ENCODE measurements at places on chromosomes 7 and 10. TPM values are rescaled to one million over a fixed set of nuclear protein-coding genes. Genes with fewer than 3 reads are reported as not detected.

- H3K27ac ChIP-seq = no peak overlapping the region
- peaks cover 14% of the 10 kb centered on the region for H3K27me3 ChIP-seq
- no peak overlapping the region for H3K4me3 ChIP-seq
- H3K4me1 ChIP-seq = peaks cover 12% of the 10 kb centered on the region
- H3K36me3 ChIP-seq = no peaks in the 10 kb centered on the region
These were observed 369.6 kb downstream of the KCNMA1 start for GRCh38 chr10:77267703-77268675.

DNA sequence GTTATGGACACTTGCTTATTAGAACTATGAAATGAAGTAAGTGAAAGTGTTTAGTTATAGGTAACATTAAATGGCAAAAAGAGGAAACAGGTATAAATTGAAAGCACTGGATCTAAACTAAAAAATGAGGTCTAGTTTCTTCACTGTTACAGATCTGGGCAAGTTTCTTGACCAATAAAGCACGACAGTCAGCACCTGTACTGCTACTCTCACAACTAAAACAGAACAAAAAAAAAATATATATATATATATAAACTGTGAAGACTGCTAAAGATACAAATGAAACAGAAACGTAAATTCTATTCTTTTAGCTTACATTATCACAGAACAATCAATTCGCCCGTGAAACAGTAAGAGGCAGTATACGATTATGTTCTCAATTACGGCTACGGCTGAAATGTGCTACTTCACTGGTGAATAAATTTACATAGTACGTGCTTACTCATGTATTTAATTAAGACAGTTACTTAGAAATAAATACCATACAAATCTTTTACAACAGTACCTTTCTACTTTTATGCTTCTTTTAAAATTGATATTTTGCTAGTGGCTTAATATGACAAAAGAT lies 4.2 kb downstream of the AHR start:
- DNase-seq = no peak
- H3K4me1 ChIP-seq = peaks cover 12% of the 10 kb centered on the region
- H3K4me3 ChIP-seq = peak overlapping the region; percentile 69
- no peak overlapping the region for H3K27ac ChIP-seq
- peaks cover 17% of the 10 kb centered on the region for H3K27me3 ChIP-seq
- H3K36me3 ChIP-seq = peaks cover 6% of the 10 kb centered on the region

DNA sequence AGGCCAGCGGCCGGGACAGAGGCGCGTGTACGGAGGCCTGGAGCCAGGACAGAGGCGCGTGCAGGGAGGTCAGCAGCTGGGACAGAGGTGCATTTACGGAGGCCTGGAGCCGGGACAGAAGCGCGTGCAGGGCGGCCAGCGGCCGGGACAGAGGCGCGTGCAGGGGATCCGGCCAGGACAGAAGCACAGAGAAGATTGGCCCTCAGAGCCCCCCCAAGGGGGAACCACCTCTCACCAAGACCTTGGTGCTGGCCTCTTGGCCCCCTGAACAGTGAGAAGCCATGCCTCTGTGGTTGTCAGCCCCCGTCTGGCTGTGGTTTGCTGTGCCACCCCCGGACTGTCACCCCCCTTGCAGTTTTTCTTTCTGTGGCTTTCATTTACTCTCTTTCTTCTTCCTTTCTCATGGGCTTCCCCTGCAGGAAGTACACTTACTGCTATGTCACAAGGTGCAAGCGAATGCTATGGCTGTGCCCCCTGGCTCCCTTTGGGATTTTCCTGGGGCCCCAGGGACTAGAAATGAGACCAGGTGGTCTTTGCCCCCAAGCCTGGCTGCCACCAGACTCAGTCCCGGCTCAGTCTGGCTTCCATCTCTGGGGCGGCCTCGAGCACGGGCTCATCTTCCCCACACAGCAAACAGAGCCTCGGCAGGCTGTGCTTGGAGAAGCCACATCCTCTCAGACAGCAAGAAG lies 41.1 kb downstream of the INSIG1 start:
- H3K27ac ChIP-seq = no peak overlapping the region
- no peak overlapping the region for H3K4me3 ChIP-seq
- H3K36me3 ChIP-seq = no peaks in the 10 kb centered on the region
- no peaks in the 10 kb centered on the region for H3K4me1 ChIP-seq

- peaks cover 23% of the 10 kb centered on the region for H3K27me3 ChIP-seq
- no peak overlapping the region for H3K4me3 ChIP-seq
- no peak overlapping the region for H3K27ac ChIP-seq
- no peak for DNase-seq
- peaks cover 14% of the 10 kb centered on the region for H3K4me1 ChIP-seq
These were observed 36.7 kb upstream of the SLC35B4 start for GRCh38 chr7:134353411-134353810.

- H3K36me3 ChIP-seq = peaks cover 4% of the 10 kb centered on the region
- peaks cover 25% of the 10 kb centered on the region for H3K27me3 ChIP-seq
- DNase-seq = no peak
- no peak overlapping the region for H3K27ac ChIP-seq
- H3K4me3 ChIP-seq = no peak overlapping the region
These were observed 917.0 kb downstream of the TYW1 start for GRCh38 chr7:67913604-67914003.

GRCh38 chr10:117502421-117503243 lies 39.9 kb upstream of the EMX2 start:
- H3K36me3 ChIP-seq = peaks cover 6% of the 10 kb centered on the region
- H3K4me3 ChIP-seq = peak overlapping the region; percentile 51
- peaks cover 46% of the 10 kb centered on the region for H3K4me1 ChIP-seq
- H3K27me3 ChIP-seq = peaks cover 5% of the 10 kb centered on the region
- peak overlapping the region; percentile 22 for H3K27ac ChIP-seq

DNA sequence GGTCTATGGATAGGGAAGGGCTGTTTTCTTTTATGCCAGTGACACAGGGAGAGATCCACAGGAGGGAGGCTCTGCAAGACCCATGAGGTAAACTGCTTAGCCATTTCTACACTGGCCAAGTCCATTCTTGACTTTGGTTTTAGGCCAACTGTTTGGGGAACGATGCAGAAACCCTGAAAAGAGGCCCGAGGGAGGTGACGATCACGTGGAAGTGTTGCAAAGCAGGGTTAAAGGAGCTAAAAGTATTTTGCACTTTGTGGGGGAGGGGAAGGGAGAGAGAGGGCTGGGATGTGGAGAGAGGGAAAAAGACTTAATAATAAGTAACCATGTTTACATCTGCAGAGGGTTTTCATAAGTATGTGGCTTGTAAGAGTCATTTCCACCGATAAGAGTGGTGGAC lies 239.7 kb downstream of the EMX2 start:
- peaks cover 7% of the 10 kb centered on the region for H3K4me1 ChIP-seq
- DNase-seq = no peak
- peaks cover 9% of the 10 kb centered on the region for H3K27me3 ChIP-seq
- no peaks in the 10 kb centered on the region for H3K36me3 ChIP-seq

Gene MYO3A
- total RNA-seq = 12.5 TPM

Gene SRRT
- 168 TPM for total RNA-seq

All from type B pancreatic cell (in vitro differentiated cells).